Stimulated activated CD8-positive, alpha-beta memory T cell treated with anti-CD3 and anti-CD28 coated beads, Interleukin-4, amount 100 ng/mL, for 4 hours (primary cell): ENCODE measurements at places on chromosomes 2 and 18.
A peak's percentile ranks its signal among the peaks of the same experiment; 100 is the strongest.

DNA sequence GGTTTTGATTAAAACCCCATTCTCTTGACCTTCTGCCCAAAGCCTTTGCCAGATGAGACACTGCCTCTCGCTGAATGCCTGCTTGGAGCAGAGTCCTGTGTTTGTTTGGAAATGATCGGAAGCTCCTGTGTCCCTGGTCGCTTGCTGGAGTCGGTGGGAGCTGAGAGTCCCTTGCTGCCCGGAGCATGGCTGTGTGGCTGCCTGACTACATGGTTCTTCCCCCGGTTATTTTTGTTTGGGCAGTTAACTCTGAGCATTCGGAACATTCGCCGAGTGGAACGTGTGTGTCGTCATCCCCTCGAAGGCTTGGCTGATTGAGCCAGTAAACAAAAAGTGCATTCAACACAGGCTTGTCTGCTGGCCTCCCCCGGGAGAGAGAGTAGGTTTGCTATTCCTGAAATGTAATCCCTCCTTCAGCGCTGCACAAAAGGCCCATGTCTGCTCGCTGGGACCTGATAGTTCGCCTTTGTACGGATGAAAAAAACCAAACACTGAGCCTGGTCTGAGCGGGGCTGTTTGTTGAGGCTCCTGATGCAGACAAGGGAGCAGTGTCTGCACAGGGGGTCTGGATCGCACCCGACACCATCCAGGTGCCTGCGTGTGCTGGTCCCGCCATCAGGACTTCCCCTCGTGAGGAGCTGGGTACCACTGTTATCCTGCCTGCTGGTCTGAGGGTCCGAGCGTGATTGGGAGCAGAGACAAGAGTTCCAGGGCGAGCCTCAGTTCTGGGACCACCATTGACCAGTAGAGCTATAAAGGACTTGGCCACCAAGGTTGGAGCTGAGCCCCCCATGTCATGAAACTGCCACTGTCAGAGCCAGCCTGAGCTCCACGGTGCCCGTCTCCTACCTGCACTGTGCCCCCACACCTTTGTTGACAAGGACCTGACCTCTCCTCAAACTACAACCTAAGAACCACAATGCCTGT is 83.8 kb downstream of the AGAP1 start:
- DNase-seq = no peak

DNA sequence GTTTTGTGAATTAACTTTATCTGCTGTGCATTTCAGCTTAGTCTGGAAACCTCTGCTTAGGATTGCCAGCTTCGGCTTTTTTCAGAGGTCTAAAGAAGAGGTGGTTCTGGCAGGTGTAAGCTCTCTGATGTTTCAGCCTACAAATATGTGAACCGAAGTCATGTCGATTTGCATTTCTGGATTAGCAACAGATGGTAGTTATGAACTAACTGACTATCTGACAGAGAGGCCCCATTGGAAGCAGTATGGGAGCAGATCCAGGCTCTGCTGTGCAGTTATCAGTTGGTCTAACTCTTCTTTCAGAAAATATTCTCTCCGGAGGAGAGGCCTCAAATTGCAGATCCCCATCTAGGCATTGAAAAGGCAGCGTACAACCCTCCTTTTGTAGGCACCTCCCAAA is 32.7 kb upstream of the SPRED2 start:
- DNase-seq = no peak

DNA sequence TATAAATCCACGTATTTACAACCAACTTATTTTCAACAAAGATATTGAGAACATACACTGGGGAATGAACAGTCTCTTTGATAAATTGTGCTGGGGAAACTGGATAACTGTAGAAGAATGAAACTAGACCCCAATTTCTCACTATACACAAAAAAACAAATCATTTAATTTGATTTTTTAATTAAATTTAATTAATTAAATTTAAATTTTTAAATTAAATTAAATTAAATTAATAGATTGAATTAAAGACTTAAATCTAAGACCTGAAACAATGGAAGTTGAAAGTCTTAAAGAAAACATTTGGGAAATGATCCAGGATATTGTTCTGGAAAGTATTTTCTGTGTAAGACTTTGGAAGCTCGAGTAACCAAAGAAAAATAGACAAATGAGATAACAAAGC is 301.4 kb downstream of the GALNT13 start:
- DNase-seq = no peak

GRCh38 chr2:15855766-15856260 is 84.5 kb upstream of the MYCN start:
- no peak for DNase-seq

DNA sequence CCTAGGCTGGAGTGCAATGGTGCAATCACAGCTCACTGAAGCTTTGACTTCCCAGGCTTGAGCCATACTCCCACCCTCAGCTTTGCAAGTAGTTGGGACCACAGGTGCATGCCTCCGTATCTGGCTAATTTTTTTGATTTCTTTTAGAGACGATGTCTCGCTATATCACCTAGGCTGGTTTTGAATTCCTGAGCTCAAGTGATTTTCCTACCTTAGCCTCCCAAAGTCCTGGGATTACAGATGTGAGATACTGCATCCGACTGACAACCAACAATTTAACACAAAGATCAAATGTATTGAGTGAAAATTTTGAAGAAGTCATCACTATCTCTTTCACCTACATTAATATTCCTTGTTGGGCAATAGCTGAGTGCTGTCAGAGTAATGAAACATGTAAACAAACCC is 181.6 kb downstream of the MYCN start:
- no peak for DNase-seq

DNA sequence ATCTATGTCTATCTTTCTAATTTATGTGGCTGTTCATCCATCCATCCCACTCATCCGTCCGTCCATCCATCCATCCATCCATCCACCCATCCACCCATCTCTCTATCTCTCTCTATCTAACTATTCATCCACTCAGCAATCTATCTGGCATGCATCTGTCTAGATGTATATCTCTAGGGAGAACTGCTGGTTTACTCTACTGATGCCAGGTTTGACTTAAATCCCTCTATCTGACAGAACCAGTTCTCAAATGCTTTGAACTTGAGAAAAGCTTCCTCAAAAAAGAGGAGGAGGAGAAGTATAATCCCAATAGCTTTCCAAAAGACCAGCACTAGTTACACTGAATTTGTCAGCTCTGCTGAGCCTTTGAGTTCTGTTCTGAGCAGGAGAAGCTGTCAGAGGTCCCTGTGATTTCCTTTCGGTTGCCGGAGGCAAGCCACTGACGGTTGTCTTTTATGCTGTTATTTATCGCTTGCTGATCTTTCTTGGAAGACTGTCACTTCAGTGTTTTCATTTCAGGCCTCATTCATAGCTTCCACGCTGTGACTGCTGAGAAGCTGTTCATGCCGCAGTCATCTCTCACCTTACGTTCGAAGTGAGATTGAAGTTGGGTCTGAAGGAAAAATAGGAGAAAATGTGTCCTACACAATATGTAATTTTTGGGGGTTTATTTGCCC is 129.4 kb upstream of the UXS1 start:
- DNase-seq = no peak

DNA sequence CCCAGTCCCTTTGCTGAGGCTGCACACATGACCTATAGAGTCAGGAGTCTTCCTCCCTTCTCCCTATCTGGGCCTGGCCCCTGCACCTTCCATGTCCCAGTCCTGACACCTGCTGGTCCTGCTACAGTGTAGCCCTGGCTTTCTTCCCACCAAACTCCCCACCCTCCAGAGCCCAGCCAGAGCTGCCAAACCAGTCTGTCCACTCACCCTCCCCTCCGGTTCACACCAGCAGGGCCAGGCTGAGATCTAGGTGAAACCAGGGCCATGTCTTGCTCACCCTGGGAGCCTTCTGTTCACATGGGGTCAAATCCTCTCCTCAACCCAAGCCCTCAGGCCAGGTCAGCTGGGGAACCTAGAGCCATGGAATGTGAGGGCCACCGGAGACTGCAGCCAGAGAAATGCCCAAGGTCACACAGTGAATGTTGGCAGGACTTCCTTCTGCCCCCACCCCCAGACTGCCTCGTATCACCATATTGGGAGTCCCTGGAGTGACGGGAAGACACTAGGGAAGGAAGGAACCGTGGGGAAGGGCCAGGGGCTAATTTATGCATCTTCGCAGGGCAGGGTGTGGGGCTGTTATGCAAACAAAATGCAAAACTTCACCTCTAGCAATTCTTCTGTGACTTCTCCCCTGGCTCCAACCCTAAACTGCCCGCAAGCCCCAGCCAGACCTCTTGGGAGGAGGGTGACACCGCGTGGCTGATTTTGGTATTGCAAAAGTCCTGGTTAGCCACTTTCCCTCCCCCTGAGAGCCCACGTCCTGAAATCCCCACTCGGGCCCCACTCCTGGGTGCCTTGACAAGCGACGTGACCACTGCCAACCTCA is 14.6 kb downstream of the TNS1 start:
- peak; percentile 18 for DNase-seq
